ENCODE measurements at places on chromosomes 5 and 9. TPM values are rescaled to one million over a fixed set of nuclear protein-coding genes. Genes with fewer than 3 reads are reported as not detected.

RANBP3L gene
- total RNA-seq, result 0.18 TPM

FOXD4L6 gene
- 0.30 TPM for total RNA-seq

LRRTM2 gene
- total RNA-seq, result not detected

PLCXD3 gene
- not detected for total RNA-seq

DNA sequence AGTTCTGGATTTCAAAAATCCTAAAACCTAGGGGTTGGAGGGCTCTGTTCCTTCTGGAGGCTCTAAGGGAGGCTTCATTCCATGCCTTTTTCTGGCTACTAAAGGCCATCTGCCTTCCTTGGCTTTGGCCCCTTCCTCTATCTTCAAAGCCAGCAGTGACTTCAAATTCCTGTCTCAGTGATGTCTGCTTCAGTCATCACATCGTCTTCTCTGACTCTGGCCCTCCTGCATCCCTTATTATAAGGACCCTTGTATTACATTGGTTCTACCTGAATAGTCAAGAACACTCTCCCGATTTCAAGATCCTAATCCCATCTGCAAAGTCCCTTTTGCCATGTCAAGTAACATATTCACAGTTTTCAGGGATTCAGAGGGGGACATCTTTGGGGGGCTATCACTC, 60.3 kb downstream of the GNA14 start:
- DNase-seq, result no peak

DNA sequence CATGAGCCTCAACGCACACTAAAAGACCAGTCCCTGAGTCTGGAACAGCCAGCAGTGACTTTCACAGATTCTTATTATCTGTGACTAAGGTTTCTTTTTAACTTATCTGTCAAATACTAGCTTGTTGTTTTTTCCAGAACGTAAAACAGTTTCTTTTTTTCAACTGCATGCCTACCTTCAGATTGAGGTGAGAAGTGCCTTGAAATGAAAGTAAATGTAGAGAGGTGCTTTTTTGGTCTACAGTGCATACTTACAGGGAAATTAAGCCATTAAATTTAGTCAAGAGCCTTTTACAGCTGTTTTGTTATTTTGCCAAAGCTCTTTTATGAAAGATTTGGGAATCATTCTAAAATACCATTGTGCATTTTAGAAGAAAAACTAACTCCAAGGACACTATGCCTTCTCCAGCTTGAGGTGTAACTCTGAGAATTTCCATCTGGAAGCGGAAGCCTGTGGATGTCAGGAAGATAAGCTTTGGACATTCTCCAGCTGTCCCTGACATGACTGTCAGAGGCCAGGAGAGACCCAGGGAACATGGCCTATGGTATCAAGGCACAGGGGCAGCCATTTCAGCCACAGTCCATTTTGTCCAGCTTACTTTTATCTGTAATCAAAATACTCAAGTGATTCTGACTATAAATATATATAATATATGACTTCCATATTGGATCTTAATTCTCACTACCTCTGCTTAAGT, 230.3 kb downstream of the GLIS3 start:
- DNase-seq, result no peak

- DNase-seq, result no peak
These were observed 4.1 kb upstream of the APC start for GRCh38 chr5:112733586-112733985.

DNA sequence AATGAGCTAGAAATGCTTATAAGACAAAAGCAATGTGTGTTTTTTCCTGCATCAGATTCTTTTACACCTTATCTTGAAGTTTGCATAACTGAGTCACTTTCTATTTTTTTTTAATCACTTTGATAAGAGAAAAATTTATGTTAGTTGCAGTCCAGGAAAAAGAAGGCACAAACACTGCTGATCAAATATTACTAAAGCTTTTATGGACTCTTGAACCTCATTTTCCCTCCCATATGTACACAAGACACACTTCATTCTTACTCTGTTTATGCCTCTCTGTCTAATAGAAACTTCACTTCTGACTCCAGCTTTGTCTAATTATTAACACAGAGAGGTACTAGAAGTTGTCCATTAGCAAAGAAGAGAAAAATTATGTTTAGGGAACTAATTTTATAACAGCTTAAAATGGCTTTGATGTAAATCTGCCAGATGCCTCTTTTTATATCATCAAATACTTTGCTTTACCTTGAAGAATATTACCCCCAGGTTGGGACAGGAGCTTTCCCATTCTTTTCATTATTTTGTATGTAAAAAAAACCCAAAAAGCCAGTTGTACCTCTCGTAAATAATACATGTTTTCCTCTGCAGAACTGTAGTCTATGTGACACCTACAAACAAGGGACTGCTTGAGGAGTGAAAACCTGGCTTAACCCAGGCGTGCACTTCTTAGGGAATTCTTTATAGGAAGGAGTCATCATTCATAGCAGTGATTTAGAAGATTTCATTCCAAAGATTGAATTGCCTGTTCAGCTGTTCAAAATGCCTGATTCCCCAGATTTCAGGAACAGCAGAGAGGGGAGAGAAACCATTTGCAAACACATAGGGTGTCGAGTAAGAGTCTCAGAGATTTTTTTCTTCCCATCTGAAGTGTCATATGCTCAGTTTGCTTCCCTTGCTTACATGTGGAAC, 72.6 kb downstream of the DAPK1 start:
- no peak for DNase-seq

GRCh38 chr5:98679963-98680362, 93.5 kb upstream of the RGMB start:
- DNase-seq, result no peak
